ENCODE measurements at places on chromosomes 3 and 15.
A peak's percentile ranks its signal among the peaks of the same experiment; 100 is the strongest.

- DNase-seq = peak; percentile 43
These were observed at the start of gene RARB for GRCh38 chr3:25427942-25428788. TSS of gene RARB (plus strand) at chr3:25428263. CDS start at chr3:25428732, 469 bp downstream.

- no peak for DNase-seq
These were observed 128.6 kb upstream of the ADAMTS9 start for GRCh38 chr3:64816355-64816754.

GRCh38 chr3:149575961-149576564 is 81.8 kb downstream of the WWTR1 start:
- DNase-seq = peak; percentile 20

DNA sequence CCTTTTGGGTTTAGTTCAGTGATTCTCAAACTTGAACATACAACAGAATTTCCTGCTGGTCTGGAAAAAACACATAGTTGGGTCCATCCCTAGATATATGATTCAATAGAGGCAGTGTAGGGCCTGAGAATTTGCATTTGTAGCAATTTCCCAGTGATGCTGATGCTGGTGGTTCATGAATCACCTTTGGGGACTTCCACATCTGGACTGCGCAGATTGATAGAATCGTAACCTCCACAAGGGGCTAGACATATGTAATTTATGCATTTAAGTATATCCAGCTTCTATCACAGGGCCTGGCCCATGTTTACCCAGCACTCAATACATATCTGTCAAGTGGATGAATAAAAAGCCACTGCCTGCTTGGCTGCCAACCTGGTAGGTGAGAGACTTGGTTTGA is 33.8 kb upstream of the SUCLG2 start:
- DNase-seq = no peak

- DNase-seq = no peak
These were observed 6.0 kb upstream of the GRAMD1C start for GRCh38 chr3:113832477-113833164.

- DNase-seq = no peak
These were observed 34.5 kb upstream of the NR1I2 start for GRCh38 chr3:119747357-119747756.

GRCh38 chr3:8443829-8444791 is 57.5 kb upstream of the LMCD1 start:
- DNase-seq = peak; percentile 28

DNA sequence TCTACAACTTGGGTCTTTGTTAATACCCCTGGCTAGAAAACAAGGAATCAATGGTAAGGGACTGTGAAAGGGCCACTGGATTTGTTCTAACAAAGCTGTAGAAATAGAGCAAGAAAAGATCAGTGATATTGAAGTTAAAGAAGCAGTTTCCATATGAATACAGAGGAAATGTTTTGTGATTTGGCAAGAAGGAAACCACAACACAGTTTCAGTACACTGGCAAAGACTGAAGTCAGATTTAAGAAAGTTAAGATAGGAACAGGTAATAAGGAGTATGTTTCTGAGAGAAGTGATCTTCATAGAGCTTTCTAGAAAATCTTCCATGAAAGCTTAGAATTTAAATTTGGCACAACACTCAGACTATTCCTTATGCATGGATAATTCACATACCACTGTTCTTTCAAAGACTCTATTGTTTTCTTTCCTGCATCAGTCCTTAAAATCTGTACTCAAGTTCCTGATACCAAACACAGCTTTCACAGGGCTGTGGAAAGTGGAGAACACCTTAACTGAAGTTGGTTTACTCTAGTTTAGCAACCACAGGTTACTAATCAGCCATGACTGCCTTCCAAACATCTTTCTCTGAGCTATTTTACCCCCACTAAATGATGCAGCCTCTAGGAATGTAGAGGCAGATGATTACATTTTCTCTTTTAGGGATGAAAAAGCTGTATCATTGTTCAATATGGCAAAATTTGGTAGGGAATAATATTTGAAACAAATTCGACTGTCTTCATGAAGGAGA is 32.4 kb upstream of the ALCAM start:
- no peak for DNase-seq

GRCh38 chr3:11062704-11063103 is 70.2 kb downstream of the SLC6A1 start:
- no peak for DNase-seq
